ENCODE measurements at places on chromosomes 1 and 21.

GRCh38 chr21:38925923-38926322, 120.2 kb downstream of the ETS2 start:
- DNase-seq: no peak

- no peak for DNase-seq
Measured at GRCh38 chr1:46345281-46345680, 4.7 kb downstream of the NSUN4 start.

DNA sequence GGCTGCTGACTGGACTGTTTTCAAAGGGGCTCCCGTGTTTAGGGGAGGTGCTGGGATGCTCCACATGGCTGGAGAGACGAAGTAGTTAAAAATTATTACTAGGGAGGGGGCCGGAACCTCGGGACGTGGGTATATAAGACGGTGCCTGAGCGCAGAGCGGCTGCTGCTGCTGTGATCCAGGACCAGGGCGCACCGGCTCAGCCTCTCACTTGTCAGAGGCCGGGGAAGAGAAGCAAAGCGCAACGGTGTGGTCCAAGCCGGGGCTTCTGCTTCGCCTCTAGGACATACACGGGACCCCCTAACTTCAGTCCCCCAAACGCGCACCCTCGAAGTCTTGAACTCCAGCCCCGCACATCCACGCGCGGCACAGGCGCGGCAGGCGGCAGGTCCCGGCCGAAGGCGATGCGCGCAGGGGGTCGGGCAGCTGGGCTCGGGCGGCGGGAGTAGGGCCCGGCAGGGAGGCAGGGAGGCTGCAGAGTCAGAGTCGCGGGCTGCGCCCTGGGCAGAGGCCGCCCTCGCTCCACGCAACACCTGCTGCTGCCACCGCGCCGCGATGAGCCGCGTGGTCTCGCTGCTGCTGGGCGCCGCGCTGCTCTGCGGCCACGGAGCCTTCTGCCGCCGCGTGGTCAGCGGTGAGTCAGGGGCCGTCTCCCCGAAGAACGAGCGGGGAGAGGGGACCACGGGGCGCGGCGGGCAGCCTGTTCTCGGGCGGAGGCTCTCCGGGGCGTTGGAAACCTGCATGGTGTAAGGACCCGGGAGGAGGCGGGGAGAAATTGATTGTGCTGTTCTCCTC, at the start of gene CHODL:
TSS of gene CHODL (plus strand) at position 163 of the 793 bp plus-strand sequence. CDS start at position 554, 391 bp downstream.
- no peak for DNase-seq

DNA sequence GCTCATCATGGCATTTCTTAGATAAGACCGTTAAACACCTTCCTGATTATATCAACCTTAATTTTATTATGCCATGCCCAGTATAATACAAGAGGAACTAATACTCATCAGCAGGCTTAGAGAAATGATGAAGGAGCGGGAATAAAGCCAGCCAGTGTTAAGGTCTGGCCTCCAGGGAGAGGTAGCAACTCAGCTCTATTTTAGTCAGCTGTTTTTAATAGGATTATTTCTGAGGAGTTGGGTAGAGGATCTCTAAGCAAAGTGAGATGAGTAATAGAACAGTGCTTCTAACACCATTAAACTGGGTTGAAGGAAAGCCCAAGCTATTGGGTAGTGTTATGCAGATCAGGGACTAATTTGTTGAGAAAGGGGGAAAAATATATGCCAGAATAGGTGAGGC, 921.5 kb downstream of the TTLL7 start:
- DNase-seq: no peak

GRCh38 chr1:12230549-12231275, 882 bp downstream of the VPS13D start:
- no peak for DNase-seq

GRCh38 chr1:67647036-67647798, 37.8 kb upstream of the GADD45A start:
- DNase-seq: no peak

DNA sequence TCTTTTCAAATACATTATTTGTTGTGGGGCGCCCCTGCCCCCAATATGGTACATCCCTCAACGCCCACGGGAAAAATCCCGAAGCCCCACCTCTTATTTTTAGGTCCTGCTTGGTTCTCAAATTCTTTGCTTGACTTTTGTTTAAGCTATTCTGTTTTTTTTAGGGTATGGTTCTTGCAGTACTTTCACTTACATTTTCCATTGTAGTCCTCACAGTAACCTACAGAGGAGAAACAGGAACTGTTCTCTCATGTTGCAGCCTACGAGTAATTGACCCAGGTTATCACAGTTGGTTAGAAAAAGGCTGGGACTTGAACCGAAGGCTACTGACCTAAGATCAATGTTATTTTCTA, 697 bp upstream of the C21orf91 start:
- no peak for DNase-seq

DNA sequence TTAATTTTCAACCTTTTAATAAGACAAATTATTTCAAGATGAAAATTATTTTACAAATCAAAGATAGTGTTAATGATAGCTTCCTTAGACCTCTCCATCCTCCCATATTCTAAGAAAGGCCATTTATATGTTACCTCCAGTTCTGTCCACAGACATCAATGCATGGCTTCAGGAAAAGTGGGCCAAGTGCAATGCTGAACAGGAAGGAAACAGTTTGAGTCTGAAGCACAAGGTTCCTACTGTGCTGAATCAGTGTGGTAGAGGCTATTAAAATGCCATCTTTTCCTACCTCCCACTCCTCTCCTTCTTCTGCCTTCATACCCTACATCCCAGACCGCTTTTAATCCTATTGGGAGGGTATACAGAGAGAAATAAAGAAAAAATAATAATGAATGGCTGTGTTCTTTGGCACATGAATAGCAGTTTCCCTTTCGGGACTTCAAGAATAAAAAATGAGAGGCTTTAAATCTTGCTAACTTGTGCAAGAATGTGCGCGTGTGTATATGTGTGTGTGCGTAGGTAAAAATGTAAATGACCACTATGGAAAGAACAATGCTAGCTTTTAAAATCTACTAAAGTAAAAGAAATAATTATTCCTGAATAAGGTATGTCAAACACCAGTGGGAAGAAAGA, 62.6 kb upstream of the C1orf105 start:
- DNase-seq: no peak

DNA sequence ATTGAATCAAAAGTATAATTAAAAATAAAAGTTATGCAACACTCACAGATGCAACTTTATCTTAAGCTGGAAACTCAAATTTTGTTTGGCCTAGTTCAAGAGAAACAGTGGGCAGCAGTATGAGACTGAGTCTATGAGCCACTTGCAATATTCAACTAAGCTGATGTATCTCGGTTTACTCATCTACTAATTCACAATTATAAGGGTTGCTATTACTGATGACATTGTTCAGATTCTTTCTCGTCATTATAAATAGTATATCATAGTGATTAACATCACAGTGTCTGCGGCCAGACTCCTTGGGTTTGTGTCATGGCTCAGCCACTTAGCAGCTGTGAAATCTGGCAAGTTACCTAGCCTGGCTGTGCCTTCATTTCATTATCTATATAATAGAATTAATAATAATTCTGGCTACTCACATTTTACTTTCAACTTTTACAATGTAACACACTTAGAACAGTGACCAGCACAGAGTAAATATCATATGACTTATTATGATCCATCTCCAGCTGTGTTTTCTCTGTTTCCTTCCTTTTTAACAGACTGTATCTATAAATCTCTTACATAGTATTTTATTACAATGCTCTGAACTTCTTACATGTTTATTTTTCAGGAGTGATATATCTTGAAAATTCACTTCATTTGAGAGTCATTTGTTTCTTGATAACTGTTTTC, 194.3 kb upstream of the RGS18 start:
- DNase-seq: no peak

GRCh38 chr1:162182090-162182489, 112.6 kb downstream of the NOS1AP start:
- no peak for DNase-seq

- DNase-seq: no peak
Measured at GRCh38 chr1:84430546-84430945, 32.3 kb downstream of the DNASE2B start.

DNA sequence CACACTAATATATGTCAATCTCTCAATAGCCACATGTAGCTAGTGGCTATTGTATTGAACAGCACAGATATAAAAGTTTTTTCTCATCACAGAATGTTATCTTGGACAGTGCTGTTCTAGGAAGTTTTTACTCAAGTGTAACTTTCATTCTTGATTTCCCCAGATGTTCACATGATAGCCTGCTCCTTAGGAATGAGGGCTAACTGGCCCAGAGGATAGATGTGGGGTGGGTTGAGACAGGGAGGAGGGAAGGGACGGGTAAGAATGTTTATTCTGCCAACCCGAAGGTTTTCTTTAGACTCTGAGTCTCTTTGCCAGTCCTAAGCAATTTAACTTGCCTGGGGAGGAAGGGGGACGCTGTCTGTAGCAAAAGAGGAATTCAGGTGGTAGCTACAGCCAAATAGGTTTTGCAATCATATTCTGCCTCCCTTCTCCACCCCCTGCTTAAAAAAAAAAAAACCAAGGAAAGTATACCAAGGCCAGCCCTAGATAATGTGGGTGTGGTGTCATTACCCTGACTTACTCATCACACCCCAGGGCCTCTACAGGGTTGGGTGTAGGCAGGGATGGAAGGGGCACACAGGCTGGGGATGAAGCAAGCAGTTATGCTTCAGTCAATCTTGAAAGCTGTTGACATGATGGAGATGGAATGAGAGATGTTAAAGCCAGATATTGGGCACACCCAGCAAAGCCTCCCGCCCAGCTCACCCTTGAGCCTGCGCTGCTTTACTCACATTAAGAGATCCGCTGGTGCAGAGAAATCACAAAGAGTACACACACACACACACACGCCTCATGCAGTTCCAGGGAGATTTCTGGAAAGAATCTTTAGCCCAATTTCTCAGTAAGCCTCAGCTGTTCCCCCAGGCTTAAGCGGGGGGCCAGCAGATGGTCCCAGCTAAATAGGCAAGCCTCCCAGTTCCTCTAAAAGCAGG, 59.9 kb downstream of the PLXNA2 start:
- DNase-seq: no peak

- no peak for DNase-seq
Measured at GRCh38 chr1:211472724-211473123, 19.2 kb downstream of the RD3 start.

- DNase-seq: no peak
Measured at GRCh38 chr1:6510493-6510892, 19.0 kb upstream of the PLEKHG5 start.

GRCh38 chr1:2152954-2153353, 41.6 kb downstream of the FAAP20 start:
- DNase-seq: no peak

- DNase-seq: peak; percentile 28
Measured at GRCh38 chr1:193104502-193104906, 710 bp downstream of the GLRX2 start.

DNA sequence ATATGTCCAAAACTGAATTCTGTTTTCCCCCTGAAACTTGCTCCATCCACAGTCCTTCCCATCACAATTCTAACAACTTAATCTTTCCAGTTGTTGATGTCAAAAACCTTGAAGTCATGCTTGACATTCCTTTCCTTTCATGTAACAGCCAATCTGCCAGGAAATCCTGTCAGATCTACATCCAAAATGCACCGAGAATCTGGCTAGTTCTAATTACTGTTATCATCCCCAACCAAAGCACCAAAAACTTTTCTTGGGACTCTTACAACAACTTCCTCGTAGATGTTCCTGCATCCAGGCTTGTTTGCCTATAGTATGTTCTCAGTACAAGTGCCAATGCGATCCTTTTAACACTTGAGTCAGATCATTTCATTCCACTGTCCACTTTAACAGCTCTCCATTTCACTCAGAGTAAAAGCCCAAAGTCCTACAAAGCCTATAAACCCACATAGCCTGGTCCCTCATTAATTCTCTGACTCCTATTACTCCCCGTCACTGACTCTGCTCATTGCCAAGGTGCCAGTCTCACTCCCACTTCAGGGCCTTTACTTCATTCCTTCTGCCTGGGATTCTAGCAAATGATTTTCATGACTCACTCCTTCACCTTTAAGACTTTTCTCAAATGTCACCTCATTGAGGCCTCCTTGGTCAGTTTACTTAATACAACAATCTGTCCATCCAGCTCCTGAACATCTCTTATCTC, 493.2 kb upstream of the NFIA start:
- DNase-seq: no peak

GRCh38 chr1:177710696-177711620, 258.9 kb downstream of the SEC16B start:
- DNase-seq: no peak

- no peak for DNase-seq
Measured at GRCh38 chr1:168939110-168939946, 167.2 kb upstream of the ATP1B1 start.

DNA sequence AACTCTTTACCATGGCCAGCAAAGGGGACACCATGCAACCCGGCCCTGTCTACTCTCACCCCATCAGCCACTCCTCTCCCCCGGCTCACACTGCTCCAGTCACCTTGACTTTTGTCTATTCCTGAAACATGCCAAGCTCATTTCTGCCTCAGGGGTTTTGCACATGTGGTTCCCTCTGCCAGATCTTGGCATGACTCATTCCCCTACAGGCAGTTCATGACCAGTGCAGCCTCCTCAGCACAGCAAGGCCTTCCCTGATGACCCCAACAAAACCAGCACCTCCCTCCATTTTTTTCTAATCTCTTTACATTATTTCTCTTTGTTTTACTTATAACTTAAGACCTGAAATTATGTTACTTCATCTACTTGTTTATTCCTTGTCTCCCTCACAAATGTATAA, 58.6 kb upstream of the GJB5 start:
- no peak for DNase-seq

DNA sequence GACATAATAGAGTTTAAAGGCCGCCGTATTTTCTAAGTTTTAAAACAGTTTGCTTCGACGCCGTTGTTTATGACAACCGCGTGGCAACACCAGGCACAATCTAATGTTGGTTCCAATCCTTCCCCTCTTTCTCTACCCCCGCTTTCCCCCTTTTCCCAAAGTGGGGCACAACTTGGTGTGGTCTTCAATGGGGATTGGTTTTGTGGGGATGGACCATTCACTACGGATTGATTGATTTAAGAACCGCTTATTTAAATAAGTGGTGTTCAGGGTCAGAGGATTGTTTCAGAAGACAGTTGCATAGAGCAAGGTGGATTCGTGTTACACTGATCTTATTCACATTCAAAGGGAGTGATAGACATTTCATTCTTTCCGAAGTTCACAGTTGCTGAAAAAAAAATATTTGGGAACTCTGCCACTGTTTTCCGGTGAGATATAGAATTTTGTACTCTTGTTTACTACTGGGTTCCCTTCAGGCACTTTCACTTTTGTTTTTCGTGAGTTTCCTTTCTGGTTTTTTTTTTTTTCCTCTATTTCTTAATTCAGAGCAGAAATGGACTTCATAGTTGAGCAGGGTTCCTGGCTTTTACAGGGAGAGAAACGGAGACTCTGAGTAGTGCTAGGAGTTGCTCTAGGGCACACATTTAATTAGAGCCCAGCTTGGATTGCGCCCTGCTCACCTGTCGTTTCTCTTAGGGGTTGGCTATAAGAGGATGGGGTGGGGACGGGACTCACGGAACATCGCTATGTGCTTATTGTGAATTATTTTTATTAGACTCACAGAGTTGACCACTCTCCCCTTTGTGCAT, 79.6 kb upstream of the AK4 start:
- no peak for DNase-seq

DNA sequence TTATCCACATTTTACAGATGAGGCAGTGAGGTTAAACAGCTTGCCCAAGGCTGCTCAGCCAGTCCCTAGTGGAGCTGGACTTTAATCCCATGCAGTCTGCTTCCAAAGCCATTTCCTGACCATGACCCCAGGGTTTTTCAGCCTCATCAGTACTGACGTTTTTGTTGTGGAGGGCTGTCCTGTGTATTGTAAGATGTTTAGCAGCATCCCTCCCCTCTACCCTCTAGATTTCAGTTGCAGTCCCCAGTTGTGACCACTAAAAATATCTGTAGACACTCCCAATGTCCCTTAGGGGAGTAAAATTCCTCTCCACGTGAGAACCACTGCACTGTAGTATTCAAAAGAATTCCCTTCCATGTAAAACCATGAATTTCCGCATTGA, 30.2 kb upstream of the C1orf105 start:
- no peak for DNase-seq

- no peak for DNase-seq
Measured at GRCh38 chr1:54309631-54310366, 96.4 kb downstream of the SSBP3 start.

Data from activated T-cell treated with anti-CD3 and anti-CD28 coated beads for 48 hours (primary cell).